ENCODE measurements at places on chromosomes 11 and 22. TPM values are rescaled to one million over a fixed set of nuclear protein-coding genes. Genes with fewer than 3 reads are reported as not detected.

Gene APOL5
- not detected for total RNA-seq

Gene MUC6
- total RNA-seq: not detected

Gene ZMAT5
- total RNA-seq: 21.8 TPM

Gene OR5J2
- not detected for total RNA-seq

Gene RIMBP3C
- 0.29 TPM for total RNA-seq

Gene LIPT2
- 7.4 TPM for total RNA-seq

Gene TFIP11
- 33.9 TPM for total RNA-seq

DNA sequence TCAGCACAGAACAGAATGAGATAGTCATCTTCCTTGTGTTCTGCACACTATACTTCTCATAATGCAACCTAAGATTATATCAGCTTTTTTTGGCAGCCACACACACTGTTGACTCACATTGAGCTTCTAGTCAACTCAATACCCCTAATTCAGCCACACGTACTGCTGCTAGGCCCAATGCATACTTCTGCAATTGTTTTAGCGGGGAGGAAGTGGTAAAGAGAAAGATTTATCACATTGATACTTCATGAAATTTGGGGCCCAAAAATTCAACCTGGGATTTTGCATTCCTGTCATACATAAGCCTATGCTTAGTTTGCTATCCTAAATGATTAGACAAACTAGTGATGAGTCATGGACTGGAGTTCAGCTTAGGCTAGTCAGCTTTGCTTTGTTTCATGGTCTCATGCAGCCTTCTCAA lies 8.6 kb upstream of the UPB1 start:
- DNase-seq: no peak

GRCh38 chr11:119974051-119974450 lies 163.9 kb downstream of the TRIM29 start:
- DNase-seq: no peak

DNA sequence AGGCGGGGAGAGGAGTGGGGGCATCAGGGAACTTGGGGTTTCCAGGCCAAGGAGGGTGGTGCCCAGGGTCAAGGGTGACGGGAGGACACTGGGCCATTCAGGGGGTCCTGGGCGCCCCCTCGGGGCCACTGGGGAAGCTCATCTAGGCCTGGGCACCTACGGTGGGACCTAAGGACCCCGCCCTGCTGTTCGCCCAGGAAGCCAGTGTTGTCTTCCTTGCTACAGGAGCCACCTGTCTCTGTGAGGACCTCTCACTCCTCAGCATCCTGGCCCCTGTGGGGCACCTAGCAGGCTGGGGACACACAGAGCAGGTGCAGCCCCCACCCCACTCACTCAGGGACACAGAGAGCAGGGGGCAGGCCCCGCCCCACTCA lies 191.6 kb downstream of the IGLL1 start:
- DNase-seq: no peak

GRCh38 chr11:69388661-69389060 lies 92.8 kb upstream of the LINC01488 start:
- DNase-seq: no peak

- DNase-seq: no peak
Observed at GRCh38 chr11:65303555-65303954, 11.1 kb upstream of the CDC42EP2 start.

GRCh38 chr11:62383822-62384221 lies 35.0 kb upstream of the SCGB1A1 start:
- no peak for DNase-seq

GRCh38 chr11:102849311-102849710 lies 5.9 kb upstream of the MMP3 start:
- DNase-seq: no peak

GRCh38 chr11:93747122-93747521 lies 5.7 kb downstream of the C11orf54 start:
- no peak for DNase-seq

DNA sequence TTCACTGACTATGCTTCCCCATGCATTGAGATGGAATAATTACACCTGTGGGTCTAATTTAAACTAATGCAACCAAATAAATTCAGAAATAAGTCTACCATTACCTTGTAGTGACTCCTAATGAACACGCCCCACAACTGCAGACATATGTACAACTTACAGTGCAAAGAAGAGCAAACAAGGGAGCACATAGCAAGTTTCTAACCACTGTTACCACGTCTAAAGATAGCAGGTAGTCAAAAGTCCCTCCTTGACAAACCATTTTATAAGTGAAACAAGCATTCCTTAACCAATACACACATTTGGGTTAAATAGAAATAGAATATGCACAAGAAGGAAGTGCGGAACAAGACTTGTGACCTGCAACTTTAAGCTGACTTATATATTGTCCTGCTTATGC lies 20.6 kb downstream of the PHF21A start:
- no peak for DNase-seq

GRCh38 chr11:117860139-117860538 lies 16.3 kb downstream of the FXYD6 start:
- DNase-seq: peak; percentile 22

DNA sequence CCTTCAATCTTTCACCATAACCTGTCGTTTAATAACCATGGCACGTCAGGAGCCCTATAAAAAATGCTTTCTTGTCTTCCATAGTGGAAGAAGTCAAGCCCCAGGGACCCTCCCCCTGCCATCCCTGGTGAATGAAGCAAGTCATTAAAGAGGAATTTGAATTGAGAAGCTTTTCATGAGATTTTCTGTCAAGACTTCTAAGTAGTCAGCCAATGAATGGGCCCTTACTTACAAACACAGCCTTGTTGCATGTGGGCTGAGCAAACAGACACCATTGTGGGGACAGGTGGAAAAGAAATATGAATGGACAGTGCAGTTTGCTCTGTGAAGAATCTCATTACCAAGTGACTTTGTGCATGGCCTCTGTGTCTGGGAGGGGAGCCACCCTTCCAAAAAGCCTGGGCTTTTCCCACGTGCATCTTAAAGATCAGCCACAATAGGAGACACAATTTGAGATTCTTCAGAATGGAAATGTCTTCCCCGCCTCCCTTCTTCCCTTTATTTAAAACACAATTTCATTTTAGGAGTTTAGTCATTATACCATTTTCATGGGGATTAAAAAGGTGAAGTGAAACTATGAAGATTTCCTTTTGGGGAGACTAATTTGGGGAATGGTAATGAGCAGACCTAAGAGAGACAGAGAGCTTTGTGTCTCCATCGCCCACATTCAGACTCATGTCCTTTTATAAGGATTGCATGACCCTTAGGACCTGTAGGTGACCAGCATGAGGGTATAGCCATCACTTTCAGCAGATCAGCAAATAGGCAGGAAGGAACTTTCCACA lies 152.0 kb downstream of the LRRC4C start:
- no peak for DNase-seq

DNA sequence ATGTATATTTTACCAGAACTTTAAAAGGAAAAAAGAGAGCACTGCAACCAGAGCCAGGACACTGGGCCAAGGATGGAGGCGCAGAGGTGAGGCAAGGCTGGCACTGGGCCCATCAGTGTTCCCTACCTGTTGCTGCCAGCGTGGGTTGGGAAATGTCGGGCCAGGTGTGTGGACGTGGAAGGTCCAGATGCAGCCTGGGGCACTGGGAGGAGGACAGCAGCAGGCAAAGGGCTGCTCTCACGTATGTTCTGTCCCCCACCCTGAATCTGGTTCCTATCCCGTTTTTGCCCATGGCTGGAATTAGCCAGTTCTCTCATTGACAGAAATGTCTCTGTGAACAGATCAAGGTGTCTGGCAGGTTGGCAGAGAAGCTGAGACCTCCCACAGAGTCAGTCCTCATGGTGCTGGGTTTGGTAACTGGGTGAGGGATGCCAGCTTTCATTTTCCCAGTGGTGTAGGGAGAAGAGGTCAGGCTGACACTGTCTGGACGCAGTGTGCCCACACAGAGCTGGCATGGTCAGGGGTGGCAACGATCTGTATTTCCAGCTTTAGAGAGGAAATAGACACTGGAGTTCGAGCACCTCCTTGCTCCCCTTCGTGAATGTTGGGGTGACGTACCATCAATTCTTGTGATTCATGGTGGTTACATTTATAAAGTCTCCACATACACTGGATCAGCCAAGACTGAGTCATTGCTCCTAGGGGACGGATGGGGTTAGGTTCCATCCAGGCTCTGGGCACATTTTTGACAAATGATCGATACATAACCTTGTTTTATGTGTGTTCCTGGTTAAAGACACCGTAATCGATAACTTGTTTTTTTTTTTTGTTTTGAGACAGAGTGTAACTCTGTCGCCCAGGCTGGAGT lies 4.3 kb upstream of the PNPLA3 start:
- DNase-seq: no peak

- no peak for DNase-seq
Observed at GRCh38 chr22:42682113-42682851, 33.1 kb upstream of the CYB5R3 start.

DNA sequence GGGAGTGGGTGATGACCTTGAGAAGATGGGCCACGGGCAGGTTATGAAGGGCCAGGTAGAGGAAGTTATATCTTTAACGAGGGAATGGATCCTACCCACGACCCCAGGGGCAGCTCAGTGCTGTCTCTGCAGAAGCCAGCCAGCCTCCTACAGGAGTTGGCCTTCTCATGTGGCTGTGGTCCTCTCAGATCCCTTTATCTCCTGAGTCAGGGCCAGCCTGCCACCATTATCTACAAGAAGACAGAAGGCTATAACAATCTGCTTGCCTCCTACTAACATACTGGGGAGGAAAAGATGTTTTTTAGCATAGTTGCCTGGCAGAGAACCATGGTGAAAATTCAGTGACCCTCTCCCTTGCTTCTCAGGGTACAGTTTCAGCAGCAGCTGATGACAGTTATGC lies 7.0 kb upstream of the YWHAH start:
- no peak for DNase-seq

DNA sequence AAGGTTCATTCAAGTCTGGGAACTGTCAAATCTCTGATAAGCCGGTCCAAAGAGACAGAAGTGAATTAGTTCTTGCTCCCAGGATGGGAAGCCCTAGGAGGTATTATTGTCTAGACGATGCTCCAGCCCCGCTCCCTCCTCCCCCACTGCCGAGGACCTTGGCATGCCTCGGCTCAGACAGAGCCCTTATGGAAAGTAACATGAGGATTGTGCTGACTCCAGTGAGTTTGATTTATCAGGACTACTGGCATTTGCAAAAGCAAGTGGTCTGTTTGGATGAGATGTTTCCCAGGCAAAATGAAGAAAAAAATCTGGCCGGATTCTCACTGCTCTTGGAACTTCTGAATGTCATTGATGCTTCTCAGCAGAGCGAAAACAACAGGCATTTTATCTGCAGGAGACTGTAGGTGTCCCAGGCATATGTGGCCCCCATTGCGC lies 341.0 kb downstream of the ETS1 start:
- no peak for DNase-seq

DNA sequence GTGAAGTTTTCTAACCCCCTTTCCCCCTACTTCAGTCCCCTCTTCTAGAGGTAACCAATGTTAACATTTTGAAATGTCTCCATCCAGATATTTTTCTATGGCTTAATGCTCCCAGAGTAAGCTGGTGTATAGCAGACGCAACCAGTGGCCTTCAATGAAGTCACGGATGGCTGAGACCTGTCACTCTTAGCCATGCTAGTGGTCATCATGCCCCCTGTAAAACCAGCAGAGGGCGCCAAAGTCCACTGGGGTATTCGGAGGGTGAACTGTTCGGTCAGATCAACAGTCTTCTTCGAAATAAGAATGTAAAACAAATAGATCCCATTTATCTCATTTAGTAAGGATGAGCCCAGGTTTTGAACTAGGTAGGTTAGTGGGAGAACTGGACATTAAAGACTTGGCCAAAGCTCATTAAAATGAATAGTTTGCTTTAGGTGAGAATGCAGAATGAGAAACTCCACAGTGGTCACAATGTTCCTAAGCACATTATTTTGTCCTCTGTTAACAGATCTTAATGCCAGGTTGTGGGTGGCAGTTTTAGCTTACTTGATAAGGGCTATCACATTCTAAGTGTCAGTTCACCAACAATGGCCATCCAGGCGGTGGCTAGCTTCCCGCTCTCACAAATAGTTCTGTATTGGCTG lies 8.6 kb upstream of the MMP8 start:
- peak; percentile 71 for DNase-seq

GRCh38 chr22:45799291-45799690 lies 127.7 kb downstream of the ATXN10 start:
- DNase-seq: no peak

DNA sequence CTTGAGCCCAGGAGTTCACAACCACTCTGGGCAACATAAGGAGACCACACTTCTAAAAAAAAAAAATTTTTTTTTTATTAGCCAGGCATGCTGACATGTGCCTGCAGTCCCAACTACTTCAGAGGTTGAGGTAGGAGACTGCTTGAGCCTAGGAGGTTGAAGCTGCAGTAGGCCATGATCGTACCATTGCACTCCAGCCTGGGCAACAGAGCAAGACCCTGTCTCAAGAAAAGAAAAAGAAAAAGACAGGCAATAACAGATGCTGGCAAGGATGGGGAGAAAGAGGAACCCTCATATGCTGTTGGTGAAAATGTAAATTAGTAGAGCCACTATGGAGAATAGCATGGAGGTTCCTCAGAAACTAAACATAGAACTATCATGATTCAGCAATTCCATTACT lies 64.8 kb downstream of the PAK1 start:
- no peak for DNase-seq

- no peak for DNase-seq
Observed at GRCh38 chr11:126186708-126187529, 24.5 kb downstream of the RPUSD4 start.

GRCh38 chr22:30033901-30034300 lies 46.4 kb upstream of the HORMAD2 start:
- no peak for DNase-seq

Data from ureter (tissue), 1 donor.